Activated CD4-positive, alpha-beta T cell treated with anti-CD3 and anti-CD28 coated beads, Interleukin-2, Interleukin-4, amounts not matched to agents 100 ng/mL and 50 ng/mL, durations not matched to agents 16 hours and 8 hours (primary cell): ENCODE measurements at places on chromosomes 6 and 20.

- DNase-seq, result peak; percentile 20
These were observed 1.1 kb downstream of the DDAH2 start for GRCh38 chr6:31727717-31728671.

DNA sequence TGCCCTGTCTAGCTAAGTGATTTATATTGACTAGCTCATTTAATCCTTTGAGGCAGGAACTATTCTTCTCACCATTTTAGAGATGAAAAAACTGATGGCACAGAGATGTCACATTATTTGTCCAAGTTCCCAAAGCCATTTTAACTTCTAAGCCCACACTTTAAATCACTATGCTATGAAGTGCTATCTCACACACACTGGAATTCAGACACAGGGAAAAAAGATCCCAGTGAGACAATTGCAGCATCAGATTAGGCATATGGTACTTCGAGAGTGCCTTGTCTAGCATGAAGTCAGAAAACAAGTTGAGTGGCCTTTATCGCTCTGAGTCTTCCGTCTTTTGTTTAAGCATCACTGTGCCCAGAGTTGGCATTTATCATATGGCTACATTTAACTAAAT lies 54.1 kb upstream of the PDE7B start:
- DNase-seq, result no peak

DNA sequence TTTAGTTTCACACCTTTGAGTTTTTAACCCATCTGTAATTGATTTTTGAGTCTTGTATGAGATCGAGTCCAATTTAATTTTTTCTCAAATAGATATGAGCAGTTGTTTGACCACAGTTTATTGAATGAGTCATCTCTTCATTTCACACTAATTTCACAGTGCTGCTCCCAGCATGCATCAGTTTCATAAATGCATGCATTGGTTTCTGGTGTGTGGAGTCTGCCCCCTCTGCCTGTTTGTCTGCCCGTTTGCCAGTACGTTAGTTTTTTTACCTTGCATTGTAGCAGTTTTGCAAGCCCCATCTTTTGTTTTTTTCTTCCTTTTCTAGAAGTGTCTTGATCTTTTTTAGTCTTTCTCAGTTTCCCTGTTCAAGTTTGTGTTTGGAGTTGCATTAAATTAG lies 11.9 kb downstream of the SLX4IP start:
- DNase-seq, result peak; percentile 88

GRCh38 chr6:139753198-139753861 lies 378.9 kb upstream of the CITED2 start:
- no peak for DNase-seq

DNA sequence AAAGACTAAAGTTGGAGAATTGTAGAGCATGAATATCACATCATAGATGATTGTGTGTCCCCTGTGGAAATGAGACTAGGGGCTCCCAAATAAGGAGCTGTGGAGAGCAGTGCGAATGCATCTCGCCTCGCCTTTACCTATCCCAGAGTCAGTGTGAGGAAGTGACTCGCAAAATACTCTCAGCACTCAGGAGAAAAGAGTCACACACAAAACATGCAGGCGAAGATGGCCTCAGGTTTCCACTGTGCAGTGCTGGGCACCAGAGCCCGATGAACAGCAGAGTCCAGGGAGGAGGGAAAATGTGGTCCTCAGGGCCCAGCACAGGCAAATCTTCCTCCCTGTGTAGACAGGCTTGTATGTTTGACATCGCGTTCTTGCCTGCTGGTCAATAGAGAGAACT lies 126.5 kb upstream of the AFDN start:
- no peak for DNase-seq

DNA sequence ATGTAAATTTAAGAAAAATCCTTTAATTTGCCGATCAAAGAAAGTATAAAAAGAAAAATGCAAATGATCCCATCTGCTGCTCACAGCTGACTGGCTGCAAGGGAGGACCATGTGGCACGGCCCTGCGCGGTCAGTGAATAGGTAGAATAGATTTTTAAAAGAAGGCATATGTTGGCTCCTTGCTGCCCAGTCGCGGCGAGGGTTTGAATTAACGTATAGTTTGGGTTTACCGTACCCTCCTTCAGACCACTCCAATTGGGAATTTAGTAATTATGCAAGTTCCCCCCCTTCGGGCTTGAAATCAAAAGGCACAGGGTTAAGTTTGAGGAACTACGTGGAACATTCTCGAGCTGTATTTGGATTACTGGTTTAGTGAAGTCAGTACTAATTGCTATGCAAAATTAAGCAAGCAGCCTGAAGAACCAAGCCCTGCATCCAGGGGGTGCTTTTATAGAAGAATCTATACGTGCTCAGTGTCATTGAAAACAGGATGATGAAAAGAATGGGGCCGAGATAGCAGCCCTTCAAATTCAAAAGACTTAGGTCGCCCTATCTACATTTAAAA lies 1.1 kb upstream of the BEND3 start:
- DNase-seq, result peak; percentile 17

DNA sequence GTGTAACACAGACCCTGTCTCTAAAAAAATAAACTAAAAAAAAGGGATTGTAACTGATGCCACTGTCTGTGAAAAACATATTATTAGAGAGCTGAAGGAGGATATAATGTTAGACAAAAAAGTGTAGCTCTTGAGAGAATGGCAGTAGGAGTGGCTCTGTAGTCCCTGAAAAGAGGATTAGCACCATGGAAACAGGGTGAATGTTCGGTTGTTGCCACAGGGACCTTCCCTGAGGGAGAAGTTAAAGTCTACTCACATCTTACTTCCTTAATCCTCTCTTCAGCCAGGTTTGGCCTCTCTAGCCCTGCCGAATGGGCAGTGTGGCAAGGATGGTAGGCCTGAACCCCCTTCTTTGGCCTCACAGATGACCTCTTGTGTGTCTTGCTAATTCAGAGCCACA lies 12.1 kb downstream of the SCAND1 start:
- no peak for DNase-seq

DNA sequence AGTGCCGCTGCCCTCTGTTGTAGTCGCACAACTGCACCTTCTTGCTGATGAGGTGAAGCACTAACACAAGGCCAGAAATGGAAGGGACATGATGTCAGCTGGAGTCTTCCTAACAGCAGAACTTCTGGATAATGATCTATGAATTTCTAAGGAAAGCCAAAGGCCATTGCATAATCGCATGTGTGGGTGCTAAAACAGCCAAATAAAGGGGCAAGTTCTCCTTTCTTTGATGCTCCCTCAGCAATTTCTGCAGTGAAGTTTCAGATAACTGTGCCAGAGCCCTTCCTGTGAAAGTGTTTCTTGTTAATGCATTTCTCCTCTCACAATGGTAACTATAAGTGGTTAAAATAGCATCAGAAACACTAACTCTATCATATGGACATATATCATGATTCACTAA lies 8.0 kb upstream of the F13A1 start:
- DNase-seq, result no peak

DNA sequence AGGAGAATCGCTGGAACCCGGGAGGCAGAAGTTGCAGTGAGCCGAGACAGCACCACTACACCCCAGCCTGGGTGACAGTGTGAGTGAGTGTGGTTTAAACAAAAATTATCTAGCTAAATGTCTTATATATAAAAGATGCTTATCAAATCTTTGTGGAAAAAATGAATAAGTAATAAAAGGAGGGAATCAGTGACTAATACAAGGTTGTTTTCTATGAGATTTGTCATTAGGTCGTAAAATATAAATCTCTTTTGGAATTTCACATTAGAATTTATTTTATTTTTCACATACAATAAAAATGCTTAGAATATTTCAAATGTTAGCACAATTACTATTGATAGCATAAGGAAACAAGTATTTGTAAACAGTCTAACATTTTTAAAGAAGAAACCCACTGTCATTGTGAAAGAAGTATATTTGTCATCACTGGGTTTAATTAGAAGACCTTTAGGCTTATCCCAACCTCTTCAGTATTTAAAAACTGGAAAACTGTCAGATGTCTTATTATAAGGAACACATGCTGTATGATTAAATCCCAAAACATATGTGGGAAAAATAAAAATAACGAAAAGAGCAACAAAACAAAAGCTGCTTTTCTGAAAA lies 47.1 kb downstream of the ASCC3 start:
- DNase-seq, result no peak

GRCh38 chr6:157608221-157609075 lies 214.6 kb upstream of the SNX9 start:
- no peak for DNase-seq

DNA sequence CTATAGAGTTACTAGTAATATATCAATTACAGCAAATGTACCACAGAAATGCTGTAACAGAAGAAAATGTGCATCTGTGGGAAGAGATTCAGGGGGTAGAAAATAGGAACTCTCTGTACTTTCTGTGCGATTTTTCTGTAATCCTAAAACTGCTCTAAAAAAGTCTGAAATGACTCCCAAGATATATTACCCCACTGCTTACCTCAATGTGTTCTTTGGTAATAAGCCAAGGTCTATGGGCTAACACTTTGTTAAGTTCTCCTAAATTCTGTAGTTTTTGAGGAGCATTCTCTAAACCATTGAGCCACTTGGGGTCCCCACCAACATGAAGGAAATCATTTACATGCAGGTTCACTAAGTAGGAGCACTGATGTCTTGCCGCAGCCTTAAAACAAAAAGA lies 94.4 kb downstream of the SESN1 start:
- no peak for DNase-seq

- DNase-seq, result no peak
These were observed 459.1 kb upstream of the JAG1 start for GRCh38 chr20:11132819-11133415.

DNA sequence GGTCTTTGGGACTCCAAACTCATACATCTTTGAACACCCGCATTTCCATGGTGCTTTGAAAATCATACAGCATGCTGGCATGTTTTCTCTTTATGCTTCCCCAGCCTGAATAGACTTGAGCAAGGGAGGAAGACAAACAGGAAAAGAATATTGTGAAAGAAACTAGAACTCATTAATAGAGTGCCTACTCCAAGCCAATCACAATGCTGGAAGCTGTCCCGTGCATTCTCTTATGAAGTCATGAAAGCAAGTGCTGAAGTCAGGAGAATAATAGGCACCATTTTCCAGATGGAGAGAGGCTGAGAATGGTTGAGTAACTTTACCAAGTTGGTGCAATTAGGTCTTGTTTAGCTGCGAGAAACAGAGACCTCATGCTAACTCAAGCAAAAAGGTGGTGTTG lies 102.5 kb upstream of the PTPRT start:
- DNase-seq, result no peak
